ENCODE measurements at places on chromosomes 3 and 15.

DNA sequence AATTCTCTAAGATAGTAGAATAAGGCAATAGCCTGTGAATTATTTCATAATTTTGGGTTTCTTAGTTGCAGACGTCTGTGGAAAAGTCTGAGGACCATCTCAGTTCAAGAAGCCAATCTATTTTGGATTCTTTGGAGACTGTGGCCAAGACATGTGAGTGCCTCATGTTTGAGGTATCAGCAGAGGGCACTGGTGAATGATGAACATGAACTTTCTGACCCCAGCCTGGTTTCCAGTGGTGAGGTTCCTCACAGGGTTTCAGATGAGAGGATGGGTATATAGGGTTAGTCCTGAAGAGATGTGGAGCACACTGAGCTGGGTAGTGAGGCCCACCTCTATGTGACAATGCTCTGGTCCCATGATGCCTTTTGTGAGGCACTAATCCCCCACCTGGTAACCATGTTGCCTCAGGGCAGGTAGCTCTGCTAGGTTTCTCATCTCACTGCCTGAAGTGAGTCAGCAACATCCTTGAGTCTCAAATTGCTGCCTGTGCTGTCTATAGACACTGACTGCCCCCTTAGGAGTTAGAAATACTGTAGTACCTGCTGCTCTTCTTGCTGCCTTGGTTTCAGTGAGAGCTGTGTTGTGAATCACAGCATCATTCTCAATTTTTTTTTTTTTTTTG lies 32.3 kb downstream of the C3orf62 start:
- no peak for DNase-seq

GRCh38 chr3:103372031-103372430 lies 937.2 kb downstream of the ZPLD1 start:
- DNase-seq, result no peak

- DNase-seq, result no peak
Measured at GRCh38 chr3:187952849-187953248, 201.1 kb upstream of the LPP start.

- no peak for DNase-seq
Measured at GRCh38 chr15:101023501-101024072, 104.4 kb downstream of the LRRK1 start.

- DNase-seq, result no peak
Measured at GRCh38 chr3:11146773-11147660, 7.3 kb upstream of the HRH1 start.

DNA sequence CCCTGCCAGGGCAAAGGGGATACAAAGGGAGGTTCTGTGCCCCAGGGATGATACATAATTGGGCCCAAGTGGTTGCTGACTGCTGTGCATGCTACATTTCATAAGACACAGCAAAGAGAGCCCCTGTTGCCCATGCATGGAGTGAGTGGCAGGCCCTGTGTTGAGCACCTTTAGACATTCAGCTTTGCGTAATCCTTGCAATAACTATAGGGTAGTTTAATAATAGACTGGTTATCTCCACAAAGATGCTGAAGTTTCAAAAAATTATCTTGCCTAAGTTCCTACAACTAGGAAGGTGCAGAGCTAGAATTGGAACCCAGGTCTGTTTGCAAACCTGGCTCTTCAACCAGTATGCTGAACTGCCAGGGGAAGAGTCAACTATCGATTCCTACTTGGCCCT lies 1.7 kb upstream of the OGG1 start:
- no peak for DNase-seq

DNA sequence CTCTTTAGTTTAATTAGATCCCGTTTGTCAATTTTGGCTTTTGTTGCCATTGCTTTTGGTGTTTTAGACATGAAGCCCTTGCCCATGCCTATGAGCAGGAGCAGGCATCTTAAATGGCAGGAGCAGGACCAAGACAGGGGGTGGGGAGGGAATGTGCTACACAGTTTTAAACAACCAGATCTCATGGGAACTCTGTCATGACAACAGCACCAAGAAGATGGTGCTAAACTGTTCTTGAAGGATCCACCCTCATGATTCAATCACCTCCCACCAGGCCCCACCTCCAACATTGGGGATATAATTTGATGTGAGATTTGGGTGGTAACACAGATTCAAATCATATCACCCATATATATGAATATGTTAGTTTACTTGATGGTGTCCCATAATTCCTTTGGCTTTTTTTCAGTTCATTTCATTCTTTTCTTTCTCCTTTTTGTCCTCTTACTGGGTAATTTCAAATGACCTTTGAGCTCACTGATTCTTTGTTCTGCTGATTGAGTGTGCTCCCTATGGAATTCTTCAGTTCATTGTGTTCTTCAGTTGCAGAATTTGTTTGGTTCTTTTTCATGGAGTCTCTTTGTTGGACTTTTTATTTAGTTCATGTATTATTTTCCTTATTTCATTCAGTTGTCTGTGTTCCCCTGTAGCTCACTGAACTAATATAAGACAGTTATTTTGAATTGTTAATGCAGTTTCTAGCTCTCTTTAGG lies 62.6 kb downstream of the DOCK3 start:
- DNase-seq, result no peak

DNA sequence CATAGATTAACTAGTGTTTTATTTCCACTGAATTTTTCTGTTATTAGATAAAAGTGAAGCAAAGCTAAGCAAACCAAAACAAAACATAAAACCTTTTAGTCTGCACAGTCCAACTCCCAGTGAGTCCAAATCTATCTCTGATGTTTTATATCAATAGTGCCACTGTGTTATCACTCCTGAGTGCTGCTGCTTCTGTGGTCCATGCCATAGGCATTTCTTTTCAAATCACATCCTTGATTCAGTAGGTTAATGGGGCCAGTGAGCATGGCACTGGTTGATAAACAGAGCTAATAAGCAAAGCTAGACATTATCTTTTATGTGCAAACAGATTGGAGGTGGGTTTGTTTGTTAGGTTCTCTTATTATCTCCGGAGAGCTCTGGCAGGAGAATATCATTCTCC lies 30.0 kb downstream of the RBMS3 start:
- no peak for DNase-seq

DNA sequence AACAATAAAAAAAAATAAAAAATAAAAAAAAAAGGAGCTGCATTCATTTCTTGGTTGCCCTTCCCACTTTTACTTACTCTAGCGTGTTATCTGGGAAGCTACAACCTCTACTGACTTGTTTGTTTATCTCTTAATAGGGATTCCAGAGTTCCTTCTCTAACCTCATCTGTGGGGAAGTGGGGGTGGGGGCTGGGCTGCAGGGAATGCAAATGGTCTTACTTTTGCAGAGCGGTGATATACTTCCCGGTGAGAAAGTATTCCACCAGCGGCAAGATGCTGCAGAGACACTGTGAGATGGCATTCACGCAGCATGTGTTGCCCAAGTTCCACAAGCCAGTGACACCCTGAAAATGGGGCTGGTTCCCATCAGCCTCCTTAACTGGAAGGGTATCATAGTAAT lies 2.1 kb downstream of the USP50 start:
- DNase-seq, result no peak

GRCh38 chr3:152376351-152377183 lies 107.8 kb downstream of the MBNL1 start:
- no peak for DNase-seq

GRCh38 chr3:72203105-72203504 lies 418.2 kb upstream of the PROK2 start:
- no peak for DNase-seq

DNA sequence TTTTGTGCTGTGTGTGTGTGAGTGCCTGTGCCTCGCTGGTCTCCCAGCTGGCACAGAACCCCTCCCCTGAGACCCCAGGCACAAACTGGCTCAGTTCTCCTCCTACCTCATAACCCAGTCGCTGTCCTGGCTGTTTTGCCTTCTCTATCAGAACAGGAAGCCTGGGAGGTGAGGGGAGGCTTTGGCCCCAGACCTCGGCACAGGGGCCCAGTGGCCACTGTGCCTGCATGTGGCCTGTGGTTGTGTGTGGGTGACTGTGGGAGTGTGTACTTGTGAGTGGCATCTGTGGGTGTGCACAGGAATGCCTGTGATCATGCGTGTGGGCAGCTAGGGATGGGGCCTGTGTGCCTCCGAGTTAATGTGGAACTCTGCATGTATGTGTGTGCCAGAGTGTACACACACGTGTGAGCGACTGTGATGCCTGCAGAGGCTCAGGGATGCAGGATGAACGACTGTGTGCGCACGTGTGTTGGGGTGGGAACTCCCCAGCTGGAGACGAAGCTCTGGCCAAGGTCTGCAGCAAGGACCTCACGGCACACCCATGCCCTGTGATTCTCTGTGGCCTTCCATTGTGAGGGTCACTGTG lies 32.3 kb downstream of the PSTPIP1 start:
- DNase-seq, result no peak

GRCh38 chr15:66747886-66748707 lies 46.1 kb downstream of the SMAD6 start:
- no peak for DNase-seq

DNA sequence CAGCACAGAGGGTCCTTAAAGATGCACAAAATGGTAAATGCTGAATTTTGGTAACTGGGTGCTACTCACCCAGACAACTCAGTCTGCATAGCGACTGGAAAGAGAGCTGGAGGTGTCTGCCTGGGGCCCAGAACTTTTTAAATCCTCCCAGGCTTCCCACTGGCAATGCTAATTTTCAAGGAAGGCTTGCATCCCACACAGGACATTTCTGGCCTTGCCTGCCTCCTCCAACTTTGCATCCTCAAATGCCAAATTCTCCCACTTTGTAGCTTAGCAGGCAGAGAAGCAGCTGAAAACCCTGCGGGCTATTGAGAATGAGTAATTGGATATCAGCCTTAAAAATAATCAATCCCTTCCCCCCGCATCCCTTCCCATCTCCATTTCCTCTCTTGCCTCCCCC lies 656.6 kb upstream of the ADAMTS9 start:
- no peak for DNase-seq

Data from cerebellar nuclear complex (tissue), 1 donor.